ENCODE measurements at places on chromosomes 5 and 9.

- DNase-seq = no peak
Measured at GRCh38 chr5:13249854-13250253, 694.6 kb downstream of the DNAH5 start.

- no peak for DNase-seq
Measured at GRCh38 chr9:82308836-82309235, 320.3 kb downstream of the SPATA31D1 start.

GRCh38 chr5:79062436-79062835 lies 7.0 kb downstream of the DMGDH start:
- no peak for DNase-seq

GRCh38 chr9:121503444-121503843 lies 3.8 kb upstream of the GGTA1 start:
- DNase-seq = no peak

DNA sequence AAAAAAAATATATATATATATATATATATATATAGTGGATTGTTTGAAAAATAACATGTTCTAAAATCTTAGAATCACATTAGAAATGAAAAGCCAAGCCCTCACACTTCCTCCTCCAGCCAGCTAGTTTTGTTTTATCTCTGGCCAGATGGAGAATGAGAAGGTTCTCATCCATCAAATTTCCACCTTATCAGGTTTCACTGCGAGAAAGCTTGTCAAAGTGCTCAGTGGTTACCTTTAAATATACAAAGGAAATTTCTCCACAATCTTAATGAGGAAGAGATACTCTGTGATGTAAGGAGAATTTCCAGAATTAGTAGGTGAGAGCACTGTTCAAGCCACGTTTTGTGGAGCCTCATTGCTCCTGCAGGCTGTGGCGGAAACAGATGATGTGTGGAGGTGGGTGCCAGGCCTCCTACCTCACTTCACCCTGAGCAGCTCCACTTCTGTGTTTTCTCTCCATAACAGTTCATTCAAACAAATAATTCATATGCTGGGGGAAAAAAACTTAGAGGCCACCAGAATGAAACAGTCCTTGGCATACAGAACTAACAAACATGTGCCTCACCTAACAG lies 71.9 kb downstream of the CDK5RAP2 start:
- DNase-seq = no peak

DNA sequence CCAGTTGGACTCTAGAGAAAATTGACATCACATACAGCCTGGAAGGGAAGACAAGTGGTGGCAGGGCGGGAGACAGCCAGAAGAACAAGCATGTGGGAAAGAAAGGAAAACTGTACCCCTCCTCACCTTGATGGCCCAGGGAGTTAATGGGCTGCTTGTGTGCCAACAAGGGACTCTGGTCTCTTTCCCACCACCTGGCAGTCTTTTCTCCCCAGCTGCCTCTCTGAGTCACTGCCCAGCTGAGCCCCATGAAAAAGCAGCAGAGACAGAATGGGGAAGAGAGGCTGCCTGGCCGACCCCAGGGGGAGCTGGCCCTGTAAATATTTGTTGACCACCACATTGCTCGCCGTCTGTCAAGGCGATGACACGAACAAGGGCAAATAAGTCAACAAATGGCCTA lies 359.4 kb downstream of the ENC1 start:
- DNase-seq = no peak

DNA sequence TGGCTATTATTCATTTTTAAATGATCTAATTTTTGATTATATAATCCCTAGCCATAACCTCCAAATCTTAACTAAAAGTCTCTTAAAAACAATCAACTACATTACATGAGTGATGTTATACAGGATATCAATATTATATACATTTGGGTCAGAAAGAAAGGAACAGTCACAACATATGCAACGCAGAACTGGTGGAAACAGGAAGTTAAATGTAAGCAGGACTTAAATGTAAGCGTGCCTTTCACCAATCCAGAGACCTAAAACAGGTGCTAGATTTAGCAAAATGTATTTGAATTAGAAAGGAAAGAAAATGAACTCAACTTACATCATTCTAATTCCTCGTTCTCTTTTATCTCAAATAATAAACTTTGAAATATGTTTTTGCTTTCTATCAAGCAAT lies 738.5 kb downstream of the PTPRD start:
- no peak for DNase-seq

- DNase-seq = no peak
Measured at GRCh38 chr5:14671414-14671813, 6.9 kb downstream of the OTULIN start.

GRCh38 chr9:121107881-121108280 lies 33.1 kb downstream of the CNTRL start:
- DNase-seq = no peak
